ENCODE measurements at places on chromosomes 4 and X. TPM values are rescaled to one million over a fixed set of nuclear protein-coding genes. Genes with fewer than 3 reads are reported as not detected.

The EDA2R gene
- total RNA-seq, result 1.9 TPM

The AFF2 gene
- total RNA-seq, result 6.3 TPM

The CD38 gene
- total RNA-seq, result 47.2 TPM

GRCh38 chr4:67198727-67199126 is 346.6 kb downstream of the CENPC start:
- H3K4me3 ChIP-seq, result no peak overlapping the region
- H3K27ac ChIP-seq, result no peak overlapping the region
- H3K27me3 ChIP-seq, result no peaks in the 10 kb centered on the region
- DNase-seq, result no peak
- H3K4me1 ChIP-seq, result no peaks in the 10 kb centered on the region

The RCHY1 gene
- 27.0 TPM for total RNA-seq

The KLF8 gene
- total RNA-seq, result 12.6 TPM

- no peak overlapping the region for H3K4me3 ChIP-seq
- H3K27ac ChIP-seq, result no peak overlapping the region
- no peaks in the 10 kb centered on the region for H3K4me1 ChIP-seq
- no peak for DNase-seq
- H3K36me3 ChIP-seq, result no peaks in the 10 kb centered on the region
These were observed 62.0 kb upstream of the ESX1 start for GRCh38 chrX:104316739-104317138.

DNA sequence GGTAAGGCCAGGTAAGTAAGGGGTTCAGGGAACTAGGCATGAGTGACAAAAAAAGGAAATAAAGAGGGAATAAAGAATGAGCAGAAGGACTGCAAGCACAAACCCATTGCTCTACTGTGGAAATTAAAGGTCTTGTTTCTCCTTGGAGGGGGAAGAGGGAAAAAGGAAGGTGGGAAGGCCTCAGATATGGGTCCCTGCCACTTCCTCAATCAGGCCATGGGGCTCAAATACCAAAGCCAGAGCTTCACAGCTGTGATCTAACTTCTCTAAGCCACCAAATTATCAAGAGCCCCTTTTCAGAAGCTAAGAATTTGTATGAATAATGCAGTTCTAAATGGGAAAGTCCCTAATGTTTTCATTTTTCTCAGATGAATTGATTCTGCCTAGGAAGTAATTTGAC is 4.7 kb downstream of the USP51 start:
- peaks cover 2% of the 10 kb centered on the region for H3K36me3 ChIP-seq
- no peak overlapping the region for H3K4me3 ChIP-seq
- H3K27me3 ChIP-seq, result peaks cover 6% of the 10 kb centered on the region
- no peak for DNase-seq

All from lung (tissue), 17 donors.